ENCODE measurements at places on chromosomes 1 and 21.
A peak's percentile ranks its signal among the peaks of the same experiment; 100 is the strongest.

- DNase-seq, result no peak
Measured at GRCh38 chr1:213985209-213986019, 2.4 kb upstream of the PROX1 start.

- no peak for DNase-seq
Measured at GRCh38 chr1:94871031-94871430, 50.9 kb downstream of the SLC44A3 start.

- no peak for DNase-seq
Measured at GRCh38 chr1:172662464-172663109, 3.7 kb downstream of the FASLG start.

DNA sequence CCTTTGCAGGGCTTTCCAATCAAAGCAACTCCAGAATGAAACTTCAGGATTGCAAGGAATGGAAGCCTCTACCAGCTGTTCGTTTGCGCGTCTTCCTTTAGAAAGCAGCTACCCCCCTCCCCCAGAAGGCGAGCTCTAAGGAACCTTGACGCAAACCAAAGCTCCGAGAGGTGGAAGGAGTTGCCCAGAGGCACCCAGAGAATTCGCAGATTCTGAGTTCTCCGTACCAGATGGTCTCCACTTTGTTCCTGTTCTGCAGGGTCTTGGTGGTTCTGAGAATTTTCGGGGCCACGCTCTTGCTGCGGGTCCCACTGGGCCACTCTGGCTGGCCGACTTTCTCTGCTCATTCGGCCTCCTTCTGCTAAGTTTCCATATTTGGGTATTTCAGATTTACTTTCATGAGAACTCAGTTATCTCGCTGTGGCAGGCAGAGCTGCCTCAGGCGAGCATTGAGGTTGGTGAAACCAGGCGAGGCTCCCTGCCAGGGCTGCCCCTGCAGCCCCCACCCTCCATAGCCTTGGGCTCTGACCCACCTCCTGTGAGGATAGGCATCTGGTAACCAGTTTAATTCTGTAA, 801 bp downstream of the TRAF5 start:
- no peak for DNase-seq

DNA sequence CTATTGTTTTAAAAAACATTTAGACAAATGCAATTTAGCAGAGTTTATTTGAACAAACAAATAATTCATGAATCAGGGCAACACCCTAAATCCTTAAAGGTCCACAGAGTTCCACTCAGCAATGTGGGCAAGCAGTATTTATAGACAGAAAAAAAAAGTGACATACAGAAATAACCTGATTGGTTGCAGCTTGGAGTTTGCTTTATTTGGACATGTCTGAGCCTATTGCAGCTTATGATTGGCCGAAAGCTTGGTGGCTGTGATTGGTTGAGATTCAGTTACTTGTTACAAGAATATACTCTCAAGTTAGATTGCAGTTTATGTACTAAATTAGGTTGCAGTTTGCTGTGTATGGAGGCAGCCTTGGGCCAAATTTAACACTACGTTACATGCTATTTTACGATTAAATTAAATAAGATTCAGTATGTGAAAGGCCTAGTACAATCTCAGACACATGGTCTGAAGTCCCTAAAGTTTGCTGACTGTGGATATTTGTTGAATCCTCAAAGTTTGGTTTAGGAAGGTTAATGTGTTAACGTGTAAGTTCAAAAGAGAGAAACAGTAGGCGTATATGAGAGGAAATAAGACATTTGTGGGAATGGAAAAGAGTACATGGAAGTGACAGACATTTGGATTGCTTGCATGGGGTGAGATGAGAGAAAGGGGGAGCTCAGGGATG, 6.9 kb upstream of the CAMSAP2 start:
- DNase-seq, result no peak

DNA sequence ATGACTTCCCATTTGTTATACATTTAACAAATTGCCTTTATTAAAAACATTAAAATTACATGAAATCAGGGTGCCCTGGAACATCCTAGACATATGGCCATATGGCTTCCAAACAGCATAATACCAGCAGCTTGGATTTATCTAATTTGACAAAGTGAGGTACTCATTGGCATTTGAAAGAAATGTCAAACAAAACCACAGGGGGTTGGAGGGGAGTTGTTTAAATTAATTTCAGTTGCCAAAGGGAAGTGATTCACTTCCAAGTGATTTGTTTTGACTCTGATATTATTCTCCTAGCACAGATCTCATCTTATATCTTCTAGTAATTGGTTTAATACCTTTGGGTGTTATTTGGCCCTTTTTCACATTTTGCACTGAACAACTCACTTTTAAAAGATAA, 24.5 kb upstream of the POU2F1 start:
- no peak for DNase-seq

- no peak for DNase-seq
Measured at GRCh38 chr1:15028102-15028501, 125.4 kb upstream of the TMEM51 start.

DNA sequence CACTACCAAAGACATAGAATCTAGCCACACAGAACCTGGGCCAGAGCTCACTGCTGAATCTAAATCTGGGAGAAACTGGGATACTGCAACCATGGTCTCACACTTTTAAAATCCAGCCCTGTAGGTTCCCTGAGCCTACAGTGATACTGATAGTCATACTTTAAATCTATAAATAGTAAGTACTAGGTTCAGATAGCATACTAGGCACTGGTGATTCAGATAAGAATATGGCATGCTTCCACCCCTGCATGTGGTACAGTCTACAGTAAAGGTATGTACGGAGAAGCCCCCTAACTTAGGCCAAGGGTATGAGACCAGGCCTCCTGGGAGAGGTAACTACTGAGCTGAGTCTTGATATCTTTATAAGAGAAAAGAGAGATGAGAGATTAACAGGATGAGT, 193.3 kb upstream of the HMGB4 start:
- no peak for DNase-seq

GRCh38 chr1:42312576-42313212, 22.3 kb downstream of the FOXJ3 start:
- no peak for DNase-seq

GRCh38 chr21:42234464-42235241, 15.7 kb downstream of the ABCG1 start:
- DNase-seq, result peak; percentile 45

- no peak for DNase-seq
Measured at GRCh38 chr1:162210196-162210595, 140.7 kb downstream of the NOS1AP start.

GRCh38 chr1:47584249-47584648, 146.4 kb downstream of the FOXD2 start:
- no peak for DNase-seq

GRCh38 chr1:204711947-204712701, 26.6 kb upstream of the LRRN2 start:
- DNase-seq, result no peak

GRCh38 chr1:180633057-180634056, 1.5 kb downstream of the XPR1 start:
- DNase-seq, result no peak

DNA sequence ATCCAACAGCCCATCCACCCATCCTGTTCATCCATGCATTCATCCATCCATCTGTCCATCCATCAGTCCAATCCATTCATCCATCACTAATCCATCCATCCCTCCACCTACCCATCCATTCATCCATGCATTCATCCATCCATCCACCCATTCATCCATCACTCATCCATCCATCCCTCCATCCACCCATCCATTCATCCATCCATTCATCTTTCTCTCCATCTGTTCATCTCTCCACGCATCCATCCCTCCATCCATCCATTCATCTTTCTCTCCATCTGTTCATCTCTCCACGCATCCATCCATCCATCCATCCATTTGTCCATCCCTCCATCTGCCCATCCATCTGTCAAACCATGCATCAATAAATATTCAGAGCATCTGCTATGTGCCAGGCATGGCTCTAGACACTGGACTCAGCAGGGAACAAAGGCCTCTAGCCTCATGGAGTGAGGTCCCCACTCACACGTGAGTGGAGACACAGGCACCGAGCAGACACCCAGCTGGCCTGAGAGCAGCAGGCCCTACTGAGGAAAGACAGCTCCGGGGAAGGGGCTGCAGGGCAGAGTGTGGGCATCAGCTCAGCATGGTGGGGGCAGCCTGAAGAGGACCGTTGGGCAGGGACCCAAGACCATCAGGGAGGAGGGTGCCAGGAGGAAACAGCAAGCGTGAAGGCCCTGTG, 9.6 kb downstream of the KRTAP10-1 start:
- DNase-seq, result no peak

- DNase-seq, result no peak
Measured at GRCh38 chr21:42535602-42536171, 22.0 kb downstream of the SLC37A1 start.

DNA sequence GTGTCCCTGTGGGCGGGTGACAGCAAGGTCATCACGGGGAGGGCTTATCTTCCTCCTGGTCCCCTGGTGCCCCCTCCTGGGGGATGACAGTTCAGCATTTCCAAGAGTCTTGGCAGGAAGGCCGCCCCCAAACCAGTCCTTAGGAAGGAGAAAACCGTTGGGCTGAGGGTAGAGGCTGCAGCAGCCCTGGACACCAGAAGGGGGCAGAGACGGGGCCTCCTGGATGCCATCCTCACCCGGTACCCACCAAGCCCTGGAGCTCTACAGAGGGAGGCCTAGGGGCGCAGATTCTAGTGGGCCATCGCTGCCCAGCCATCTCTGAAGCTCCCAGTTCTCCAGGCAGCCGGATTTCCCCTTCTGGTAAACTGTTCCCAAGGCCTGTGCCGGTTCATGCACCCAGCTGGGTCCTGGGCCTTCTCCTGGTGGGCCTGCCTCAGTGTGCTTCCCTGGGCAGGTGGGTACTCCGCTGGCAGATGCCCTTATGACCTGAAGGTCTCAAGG, 14.8 kb upstream of the ZNF669 start:
- no peak for DNase-seq

DNA sequence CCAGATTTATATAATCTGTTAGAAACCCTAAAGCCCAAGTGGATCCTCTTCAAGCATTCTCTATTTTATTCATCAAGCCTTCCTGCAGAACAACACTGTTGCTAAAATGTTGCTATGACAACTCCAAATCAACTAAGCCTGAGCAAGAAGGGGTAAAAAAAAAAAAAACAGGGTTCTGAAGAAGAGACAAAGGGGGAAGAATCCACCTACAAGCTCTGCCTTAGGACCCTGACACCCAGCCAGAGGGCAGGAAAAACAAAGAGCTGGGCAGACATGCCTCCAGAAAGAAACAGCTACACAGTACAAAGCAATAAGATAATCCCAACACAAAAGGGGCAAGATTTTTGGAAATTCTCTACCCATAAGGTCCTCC, 1.3 kb downstream of the USF1 start:
- DNase-seq, result peak; percentile 33

DNA sequence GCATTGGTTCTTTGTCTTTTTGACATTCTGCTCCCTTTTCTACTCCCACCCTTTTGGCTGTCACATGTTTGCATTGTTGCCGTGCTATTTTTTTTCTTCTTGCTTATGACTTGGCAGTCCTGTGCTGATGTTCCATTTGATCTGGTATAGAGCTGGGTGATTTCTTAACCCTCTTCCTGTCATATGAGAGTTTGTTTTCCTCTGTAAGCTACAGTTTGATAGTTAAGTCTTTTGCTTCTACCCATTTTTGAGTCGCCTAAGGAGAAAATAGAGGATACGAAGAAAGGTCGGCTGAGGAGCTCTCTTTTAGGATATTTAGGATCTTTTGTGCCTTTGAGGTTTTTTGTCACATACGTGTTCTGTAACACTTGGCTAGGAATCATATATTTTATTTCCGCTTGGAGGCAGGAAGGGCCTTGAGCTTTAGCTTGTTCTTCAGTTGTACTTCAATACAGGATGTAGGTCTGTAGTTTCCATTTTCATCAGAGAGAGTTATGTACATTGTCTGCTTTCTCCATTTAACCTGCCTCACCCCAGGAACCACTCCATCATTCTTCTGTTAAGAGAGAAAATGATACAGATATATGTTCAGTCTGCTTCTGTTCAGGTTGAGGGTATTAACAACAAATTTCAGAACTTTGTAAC, 150.7 kb downstream of the BACH1 start:
- no peak for DNase-seq

GRCh38 chr1:162973381-162973795, 95.8 kb upstream of the RGS4 start:
- no peak for DNase-seq

DNA sequence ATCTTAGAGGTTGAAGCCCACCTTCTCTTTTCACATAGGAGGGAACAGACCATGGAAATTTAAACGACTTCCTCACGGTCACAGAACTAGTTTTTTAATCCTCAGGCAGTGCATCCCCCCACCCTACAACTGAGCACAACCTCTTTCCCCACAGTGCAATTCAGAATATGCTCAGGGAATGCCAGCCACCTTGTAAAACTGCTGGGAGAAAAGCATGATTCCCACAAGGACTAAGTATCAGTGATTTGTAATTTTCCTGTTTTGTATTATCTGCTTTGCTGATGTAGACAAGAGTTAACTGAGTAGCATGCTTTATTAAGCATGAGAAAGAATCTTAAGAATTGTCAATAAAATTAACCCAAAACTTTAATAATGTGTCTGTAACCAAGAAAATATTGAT, 23.8 kb downstream of the TMEM50A start:
- DNase-seq, result no peak

DNA sequence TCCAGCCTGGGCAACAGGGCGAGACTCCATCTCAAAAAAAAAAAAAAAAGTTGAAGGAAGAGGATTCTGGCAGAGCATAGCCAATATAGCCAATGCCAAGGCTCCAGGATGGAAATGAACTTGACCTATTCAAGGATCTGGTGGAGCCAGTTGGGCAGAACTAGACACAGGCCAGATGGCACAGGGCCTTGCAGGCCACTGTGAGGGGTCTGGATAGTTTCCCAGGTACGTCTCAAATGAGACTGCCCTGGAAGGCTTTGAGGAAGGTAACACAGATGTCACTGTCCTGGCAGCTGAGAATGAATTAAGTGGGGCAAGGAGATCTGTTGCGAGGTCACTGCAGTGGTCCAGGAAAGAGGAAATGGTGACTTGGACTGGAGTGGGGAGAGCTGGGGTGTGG, 12.0 kb upstream of the ARHGEF19 start:
- DNase-seq, result no peak

GRCh38 chr21:42145569-42146272, 73.2 kb upstream of the ABCG1 start:
- DNase-seq, result peak; percentile 64

DNA sequence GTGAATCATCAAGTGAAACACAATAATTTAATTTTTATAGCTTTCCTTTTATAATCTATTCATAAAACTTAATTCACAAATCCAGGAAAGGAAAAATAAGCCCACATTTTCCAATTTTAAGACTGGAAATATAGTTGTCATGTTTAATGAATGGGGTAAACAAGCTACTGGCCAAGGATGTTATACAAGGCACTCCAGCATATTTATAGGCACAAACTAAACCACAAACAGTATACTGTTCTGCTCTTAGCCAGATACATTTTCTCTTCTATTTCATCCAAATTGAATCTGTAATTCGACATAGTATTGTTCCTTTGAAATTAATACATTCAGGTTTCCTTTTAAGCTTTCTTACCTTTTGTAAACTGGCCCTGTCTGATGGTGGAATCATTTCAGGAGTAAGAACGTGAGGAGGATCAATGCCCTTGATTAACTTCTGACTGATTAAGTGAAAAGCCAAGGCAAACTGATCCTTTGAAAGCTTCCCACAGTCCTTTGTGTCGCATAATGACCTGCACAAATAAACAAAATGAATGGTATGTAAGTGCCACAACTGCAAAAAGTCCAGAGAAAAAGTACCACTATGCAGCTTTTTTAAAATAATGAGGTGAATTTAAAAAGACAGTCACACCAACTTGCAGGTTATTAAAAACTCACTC, 74.4 kb downstream of the EPS15 start:
- no peak for DNase-seq

GRCh38 chr1:210499956-210500355, 171.3 kb downstream of the HHAT start:
- no peak for DNase-seq

- no peak for DNase-seq
Measured at GRCh38 chr1:85578321-85579295, 2.0 kb upstream of the CCN1 start.
